Kidney (tissue), 22 donors: ENCODE measurements at places on chromosomes 4 and X. TPM values are rescaled to one million over a fixed set of nuclear protein-coding genes. Genes with fewer than 3 reads are reported as not detected.

DNA sequence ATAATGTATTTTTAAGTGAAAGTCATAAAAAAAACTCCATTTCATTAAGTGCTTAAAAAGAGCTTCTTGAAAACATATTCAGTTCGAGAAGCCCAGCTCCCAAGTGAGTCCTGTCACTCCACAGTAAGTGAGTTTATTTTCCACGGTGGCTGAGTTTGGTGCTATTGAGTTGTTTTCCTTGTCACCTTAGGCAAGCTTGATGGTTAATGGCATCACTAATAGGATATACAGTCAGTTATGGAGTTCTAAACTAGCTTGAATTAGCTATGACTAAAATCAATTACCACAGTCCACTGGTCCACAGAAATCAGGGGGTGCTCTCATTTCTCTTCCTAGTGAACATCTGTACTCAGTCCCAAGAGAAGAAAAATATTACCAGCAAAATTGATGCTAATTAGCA lies 1526.2 kb upstream of the IGFBP7 start:
- H3K27me3 ChIP-seq, result no peaks in the 10 kb centered on the region
- no peak overlapping the region for H3K27ac ChIP-seq
- H3K4me3 ChIP-seq, result no peak overlapping the region
- no peaks in the 10 kb centered on the region for H3K36me3 ChIP-seq
- H3K4me1 ChIP-seq, result no peaks in the 10 kb centered on the region

GRCh38 chr4:129438456-129438981 lies 342.6 kb downstream of the C4orf33 start:
- H3K36me3 ChIP-seq, result no peaks in the 10 kb centered on the region
- no peaks in the 10 kb centered on the region for H3K27me3 ChIP-seq
- no peak for DNase-seq
- H3K27ac ChIP-seq, result no peak overlapping the region
- H3K4me1 ChIP-seq, result no peaks in the 10 kb centered on the region

- H3K4me3 ChIP-seq, result no peak overlapping the region
- H3K4me1 ChIP-seq, result no peaks in the 10 kb centered on the region
- no peak overlapping the region for H3K27ac ChIP-seq
- peaks cover 5% of the 10 kb centered on the region for H3K27me3 ChIP-seq
Observed at GRCh38 chrX:131915488-131915887, 107.6 kb upstream of the STK26 start.

- no peaks in the 10 kb centered on the region for H3K4me1 ChIP-seq
- H3K36me3 ChIP-seq, result no peaks in the 10 kb centered on the region
- H3K27ac ChIP-seq, result no peak overlapping the region
- no peak for DNase-seq
- H3K27me3 ChIP-seq, result no peaks in the 10 kb centered on the region
- no peak overlapping the region for H3K4me3 ChIP-seq
Observed at GRCh38 chr4:179748837-179749236, 2306.6 kb upstream of the AGA start.

Gene VCX3B
- 0.38 TPM for total RNA-seq

- peaks cover 12% of the 10 kb centered on the region for H3K36me3 ChIP-seq
- H3K4me1 ChIP-seq, result no peaks in the 10 kb centered on the region
- H3K27ac ChIP-seq, result no peak overlapping the region
- no peak for DNase-seq
- H3K27me3 ChIP-seq, result no peaks in the 10 kb centered on the region
Observed at GRCh38 chr4:5638976-5639375, 69.4 kb downstream of the EVC2 start.

Gene CHST7
- total RNA-seq, result 9.0 TPM

GRCh38 chrX:30572004-30572403 lies 5.6 kb downstream of the TASL start:
- no peak overlapping the region for H3K4me3 ChIP-seq
- H3K27ac ChIP-seq, result peak overlapping the region; percentile 57
- H3K4me1 ChIP-seq, result no peaks in the 10 kb centered on the region
- H3K27me3 ChIP-seq, result no peaks in the 10 kb centered on the region
- DNase-seq, result peak; percentile 9
- H3K36me3 ChIP-seq, result no peaks in the 10 kb centered on the region

Gene LDOC1
- total RNA-seq, result 49.0 TPM

Gene STK32B
- total RNA-seq, result 18.2 TPM

Gene GABRG1
- not detected for total RNA-seq

DNA sequence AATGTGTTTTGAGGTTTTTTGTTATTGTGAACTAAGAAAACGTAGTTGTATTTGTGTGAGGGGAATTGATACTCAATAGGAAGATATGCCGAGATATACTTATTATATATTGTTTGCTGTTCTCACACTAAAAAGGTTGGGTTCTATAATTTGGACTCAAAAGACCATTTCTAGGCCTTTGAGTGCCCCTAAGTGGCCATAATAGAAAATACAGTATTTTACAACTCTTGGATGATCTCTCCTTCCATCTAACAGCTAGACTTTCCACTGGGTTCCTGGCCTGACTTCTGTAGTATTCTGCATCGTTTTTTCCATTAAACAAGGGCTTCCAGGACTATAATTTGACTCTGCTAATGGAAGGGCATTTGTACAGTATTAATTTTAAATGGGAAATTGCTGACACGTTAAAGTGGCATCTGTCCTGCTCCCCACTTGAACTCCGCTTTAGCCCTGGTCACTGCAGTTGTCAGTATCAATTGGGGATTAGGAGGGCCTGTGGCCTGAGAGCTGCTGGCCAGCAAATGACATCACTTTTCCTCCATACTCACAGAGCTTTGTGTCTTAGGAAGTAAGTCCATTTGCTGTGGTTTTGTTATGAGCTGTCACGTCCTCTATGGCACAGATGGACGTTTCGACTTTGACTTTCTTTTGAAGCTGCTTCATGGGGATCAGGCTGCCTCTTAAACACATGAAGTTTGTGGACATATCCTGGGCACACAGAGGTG lies 176.9 kb downstream of the SLIT2 start:
- H3K27ac ChIP-seq, result no peak overlapping the region
- no peaks in the 10 kb centered on the region for H3K4me1 ChIP-seq
- no peak overlapping the region for H3K4me3 ChIP-seq
- no peak for DNase-seq
- H3K27me3 ChIP-seq, result no peaks in the 10 kb centered on the region

- H3K4me3 ChIP-seq, result no peak overlapping the region
- no peaks in the 10 kb centered on the region for H3K27me3 ChIP-seq
- peaks cover 22% of the 10 kb centered on the region for H3K36me3 ChIP-seq
- H3K4me1 ChIP-seq, result no peaks in the 10 kb centered on the region
- DNase-seq, result no peak
- H3K27ac ChIP-seq, result no peak overlapping the region
Observed at GRCh38 chr4:4472344-4472958, 69.4 kb downstream of the STX18 start.

GRCh38 chr4:19927381-19927780 lies 324.3 kb upstream of the SLIT2 start:
- no peak overlapping the region for H3K4me3 ChIP-seq
- no peaks in the 10 kb centered on the region for H3K4me1 ChIP-seq
- H3K27ac ChIP-seq, result no peak overlapping the region

Gene NUDT11
- total RNA-seq, result 0.85 TPM

Gene SMIM20
- total RNA-seq, result 23.8 TPM

GRCh38 chr4:158726633-158727032 lies 3.4 kb upstream of the PPID start:
- H3K36me3 ChIP-seq, result no peaks in the 10 kb centered on the region
- no peak overlapping the region for H3K4me3 ChIP-seq
- peaks cover 8% of the 10 kb centered on the region for H3K4me1 ChIP-seq
- peaks cover 2% of the 10 kb centered on the region for H3K27me3 ChIP-seq
- no peak overlapping the region for H3K27ac ChIP-seq
